ENCODE measurements at places on chromosomes 2 and 18.

DNA sequence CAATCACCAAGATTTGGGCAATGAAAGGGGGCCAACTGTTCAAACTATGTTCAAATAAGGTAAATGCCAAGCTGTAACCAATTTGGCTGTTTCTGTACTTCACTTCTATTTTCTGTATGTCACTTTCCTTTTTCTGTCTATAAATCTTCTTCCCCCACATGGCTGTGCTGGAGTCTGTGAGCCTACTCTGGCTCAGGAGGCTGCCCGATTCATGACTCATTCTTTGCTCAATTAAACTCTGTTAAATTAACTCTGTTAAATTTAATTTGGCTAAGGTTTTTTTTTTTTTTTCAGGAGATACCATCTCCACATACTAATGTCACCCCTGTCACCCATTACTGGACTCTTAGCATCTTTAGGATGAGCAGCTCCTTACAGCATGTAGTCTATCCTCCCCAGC lies 178.8 kb upstream of the TWIST2 start:
- no peak for DNase-seq

DNA sequence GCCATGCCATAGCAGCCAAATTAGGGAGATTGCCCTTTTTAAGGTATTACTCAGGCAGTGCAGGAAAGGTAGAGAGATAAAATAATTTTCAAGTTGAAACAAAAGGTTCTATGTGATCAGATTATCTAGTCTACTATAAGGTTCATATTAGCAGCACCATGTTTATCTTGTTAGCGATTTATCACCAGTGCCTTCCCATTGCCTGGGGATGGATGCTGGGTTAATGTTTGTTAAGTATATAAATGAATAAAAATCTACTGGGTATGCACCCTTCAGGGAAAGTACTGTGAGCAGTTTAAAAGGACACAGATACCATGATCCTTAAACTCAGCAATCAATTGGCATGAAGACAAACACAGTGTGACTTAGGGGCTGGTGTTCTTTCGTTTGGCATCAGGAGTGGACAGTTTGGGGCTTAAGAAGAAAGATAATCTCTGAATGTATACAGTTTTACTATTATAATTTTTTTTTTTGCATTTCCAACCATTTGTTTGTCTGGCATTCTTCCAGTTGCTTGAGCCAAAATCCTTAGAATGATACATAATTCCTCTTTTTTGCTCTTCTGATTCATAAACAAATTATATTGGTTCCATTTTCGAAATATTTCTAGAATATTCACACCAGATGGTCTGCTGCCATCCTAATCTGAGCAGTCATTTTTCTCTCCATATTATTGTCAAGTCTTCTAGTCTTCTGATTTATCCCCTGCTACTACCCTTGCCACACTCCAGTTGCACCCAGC lies 512.8 kb upstream of the SLC8A1 start:
- DNase-seq, result no peak

- DNase-seq, result no peak
These were observed 42.6 kb downstream of the CMPK2 start for GRCh38 chr2:6823111-6823510.

GRCh38 chr2:30643674-30644073 lies 163.6 kb downstream of the CAPN13 start:
- no peak for DNase-seq

GRCh38 chr2:152718909-152719645 lies 657 bp downstream of the ARL6IP6 start:
- DNase-seq, result peak; percentile 42

- peak; percentile 33 for DNase-seq
These were observed 6.7 kb downstream of the NPPC start for GRCh38 chr2:231919341-231920035.

DNA sequence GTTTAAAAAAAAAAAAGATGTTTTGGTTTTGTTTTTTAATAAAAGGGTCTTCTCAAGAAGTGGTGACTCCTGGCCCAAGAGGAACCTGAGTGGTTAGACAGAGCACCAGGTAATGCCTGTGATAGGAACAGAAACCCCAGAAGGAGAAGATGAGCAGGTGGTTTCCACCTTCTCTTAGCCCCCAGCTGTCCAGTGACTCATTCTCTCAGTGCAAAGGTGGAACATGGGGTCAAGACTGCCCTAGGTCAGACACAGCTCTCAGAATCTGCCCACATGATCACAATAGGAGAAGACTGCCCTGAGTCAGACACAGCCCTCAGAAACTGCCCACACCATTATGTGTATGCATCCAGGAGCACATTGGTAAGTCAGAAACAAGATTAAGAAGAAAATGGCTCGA lies 61.8 kb downstream of the TBC1D8 start:
- no peak for DNase-seq

DNA sequence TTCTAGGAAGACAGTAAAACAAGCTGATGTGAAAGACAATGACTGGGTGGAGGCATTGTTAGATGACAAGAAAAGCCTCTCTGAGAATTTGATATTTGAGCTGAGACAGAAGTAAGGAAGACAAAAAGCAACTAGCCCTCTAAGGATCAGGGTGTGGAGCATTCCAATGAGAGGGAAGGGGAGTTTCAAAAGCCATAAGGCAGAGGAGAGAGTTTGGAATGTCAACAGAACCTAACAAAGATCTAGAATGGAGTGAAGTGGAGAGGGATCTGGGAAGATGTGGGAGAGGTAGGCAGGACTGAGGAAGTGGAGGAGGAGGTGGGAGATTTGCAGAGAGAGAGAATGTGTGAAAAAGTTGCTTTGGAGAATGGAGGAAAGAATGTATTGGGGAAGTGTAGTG lies 17.3 kb upstream of the ASXL2 start:
- DNase-seq, result peak; percentile 34

DNA sequence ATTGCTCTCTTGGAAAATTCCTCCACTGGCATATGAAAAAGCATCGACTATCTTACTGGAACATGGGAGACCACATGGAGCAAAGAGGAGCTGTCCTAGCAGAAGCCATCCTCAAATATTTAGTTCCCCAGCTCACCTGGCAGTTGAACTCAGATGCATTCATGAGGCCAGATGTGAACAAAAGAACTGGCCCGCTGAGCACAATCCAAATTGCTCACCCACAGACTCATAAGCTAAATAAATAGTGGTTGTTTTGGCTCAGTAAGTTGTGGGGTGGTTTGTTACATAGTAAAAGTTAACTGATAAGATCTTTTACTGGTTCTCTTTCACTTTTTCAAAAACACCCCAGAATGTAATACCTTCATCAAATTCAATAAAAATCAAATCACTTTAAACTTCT lies 108.6 kb upstream of the CWC22 start:
- DNase-seq, result no peak

GRCh38 chr2:156456616-156457015 lies 20.4 kb downstream of the GPD2 start:
- no peak for DNase-seq

DNA sequence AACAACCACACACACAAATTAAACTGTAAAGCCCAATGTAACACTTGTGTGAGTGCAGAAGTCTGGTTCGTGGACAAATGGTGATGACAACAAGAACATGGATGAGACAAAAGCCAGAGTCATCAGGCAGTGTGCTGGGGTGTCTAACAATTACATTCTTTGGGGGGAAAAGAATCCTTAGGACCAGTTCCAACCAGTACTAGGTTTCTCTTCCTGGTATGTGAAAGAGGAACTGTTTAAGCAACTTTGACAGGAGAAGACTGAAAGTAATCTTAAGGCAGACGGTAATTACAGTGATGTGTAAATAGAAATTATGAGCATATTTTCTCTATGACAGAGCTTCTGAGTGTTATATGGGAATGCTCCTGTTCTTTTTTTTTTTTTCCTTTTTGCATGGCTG lies 133.4 kb downstream of the AFF3 start:
- no peak for DNase-seq

GRCh38 chr2:202703091-202703490 lies 68.3 kb downstream of the FAM117B start:
- DNase-seq, result no peak

DNA sequence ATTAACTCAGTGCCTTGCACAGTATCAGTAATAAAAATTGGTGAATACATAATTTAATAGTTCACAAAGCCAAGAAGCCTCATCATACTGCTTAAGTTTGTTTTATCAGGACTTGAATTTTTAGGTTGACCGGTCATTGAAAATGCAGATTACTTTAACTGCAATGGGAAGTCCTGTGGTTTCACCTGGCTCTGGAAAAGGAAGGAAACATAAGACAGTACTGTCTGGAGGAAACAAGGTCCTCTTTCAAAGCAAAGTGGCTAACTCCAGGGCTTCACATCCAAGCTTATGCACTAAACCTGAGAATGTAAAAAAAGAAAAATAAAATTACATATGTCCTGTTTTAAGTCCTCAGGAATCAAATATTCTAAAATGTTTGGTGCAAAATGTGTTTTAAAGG lies 119.7 kb downstream of the DLGAP1 start:
- peak; percentile 20 for DNase-seq

- DNase-seq, result no peak
These were observed 155.6 kb upstream of the DNMT3A start for GRCh38 chr2:25497229-25497917.

- no peak for DNase-seq
These were observed 256.7 kb upstream of the FN1 start for GRCh38 chr2:215692387-215693079.

DNA sequence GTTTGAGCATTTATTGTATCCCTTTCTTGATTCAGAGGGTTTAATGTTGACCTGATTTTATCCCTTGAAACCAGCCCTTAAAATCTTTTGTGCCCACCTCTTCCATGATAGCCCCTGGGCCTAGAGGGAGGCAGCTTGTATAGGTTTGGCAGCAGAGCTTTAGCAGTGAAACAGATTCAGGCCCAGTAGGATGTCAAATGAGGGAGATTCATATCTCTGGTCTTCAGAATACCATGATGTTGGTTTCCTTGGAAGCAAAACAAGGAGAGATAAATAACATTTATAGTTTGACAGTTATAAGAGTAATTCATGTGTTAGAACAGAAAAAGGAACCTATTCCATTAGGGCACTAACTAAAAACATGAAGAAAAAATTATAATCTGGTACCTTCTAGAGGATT lies 649.2 kb downstream of the METTL4 start:
- DNase-seq, result no peak

- peak; percentile 88 for DNase-seq
These were observed 345.7 kb downstream of the CYP26B1 start for GRCh38 chr2:71801969-71802368.

GRCh38 chr2:85263591-85263990 lies 64.2 kb downstream of the TGOLN2 start:
- DNase-seq, result peak; percentile 30

GRCh38 chr18:24827501-24827900 lies 367.1 kb downstream of the HRH4 start:
- DNase-seq, result no peak

- no peak for DNase-seq
These were observed 277.5 kb upstream of the DDX18 start for GRCh38 chr2:117537032-117537431.

- no peak for DNase-seq
These were observed 8.7 kb upstream of the CHMP1B start for GRCh38 chr18:11842562-11842961.

DNA sequence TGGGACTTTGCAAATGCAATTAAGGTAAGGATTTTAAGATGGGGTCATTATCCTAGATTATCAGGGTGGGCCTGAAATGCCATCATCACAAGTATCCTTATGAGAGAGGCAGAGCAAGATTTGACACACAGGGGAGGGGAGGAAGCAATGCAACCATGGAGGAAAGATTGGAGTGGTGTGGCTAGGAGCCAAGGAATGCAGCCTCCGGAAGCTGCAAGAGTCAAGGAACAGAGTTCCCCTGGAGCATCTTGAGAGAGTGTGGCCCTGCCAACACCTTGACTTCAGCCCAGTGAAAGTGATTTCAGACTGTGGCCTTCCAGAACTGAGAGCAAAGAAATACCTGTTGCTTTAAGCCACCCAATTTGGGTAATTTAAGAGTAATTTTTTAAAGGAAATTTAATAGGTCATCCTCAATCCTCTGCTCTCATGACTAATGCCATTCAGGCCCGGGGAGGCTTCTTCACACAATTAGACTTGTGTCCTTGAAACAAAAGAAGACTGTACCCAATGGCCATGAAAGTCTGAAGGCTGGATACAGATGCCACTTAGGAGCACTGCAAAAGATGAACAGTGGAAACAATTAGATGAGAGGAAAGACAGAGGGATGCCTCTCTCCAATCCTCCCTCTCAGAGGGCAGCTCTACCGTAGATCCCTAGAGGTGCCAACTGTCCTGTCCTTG lies 250.3 kb upstream of the ID2 start:
- DNase-seq, result no peak

DNA sequence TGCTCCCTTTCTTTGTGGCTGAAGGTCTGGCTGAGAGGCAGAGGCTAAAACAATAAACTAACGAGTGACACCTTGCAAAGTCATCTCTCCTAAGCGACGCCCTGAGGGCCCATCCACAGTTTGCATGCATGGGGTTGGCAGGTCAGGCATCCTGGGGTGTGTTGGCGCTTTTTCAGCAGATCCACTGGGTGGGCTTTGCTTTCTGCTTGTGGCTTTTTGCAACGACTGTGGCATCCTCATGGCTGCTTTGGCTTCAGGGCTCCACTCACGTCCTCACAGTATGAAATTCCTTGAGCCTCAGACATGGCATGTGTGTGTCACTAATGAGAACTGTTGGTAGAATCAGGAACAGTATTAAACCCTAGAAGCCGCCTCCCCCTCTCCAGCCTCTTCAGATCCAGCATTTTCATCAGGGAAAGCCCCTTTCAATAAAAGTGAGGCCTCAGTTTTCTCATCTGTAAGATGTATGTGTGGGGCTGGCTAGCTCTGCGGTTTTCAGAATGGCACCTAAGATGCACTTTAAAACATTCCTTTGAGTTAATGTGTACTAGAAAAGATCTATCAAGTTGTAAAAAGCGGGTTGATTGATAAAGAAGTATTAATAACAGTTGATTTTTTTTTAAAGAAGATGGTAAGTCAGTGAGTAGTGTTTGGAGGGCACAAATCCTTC lies 72.5 kb downstream of the SH3BP4 start:
- DNase-seq, result no peak

DNA sequence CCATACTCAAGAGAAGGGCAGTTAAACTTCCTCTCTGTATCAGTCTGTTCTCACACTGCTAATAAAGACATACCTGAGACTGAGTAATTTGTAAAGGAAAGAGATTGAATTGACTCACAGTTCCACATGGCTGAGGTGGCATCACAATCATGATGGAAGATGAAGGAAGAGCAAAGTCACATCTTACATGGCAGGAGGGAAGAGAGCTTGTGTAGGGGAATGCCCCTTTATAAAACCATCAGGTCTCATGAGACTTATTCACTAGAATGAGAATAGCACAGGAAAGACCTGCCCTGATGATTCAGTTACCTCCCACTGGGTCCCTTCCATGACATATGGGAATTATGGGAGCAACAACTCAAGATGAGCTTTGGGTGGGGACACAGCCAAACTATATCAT lies 1.4 kb upstream of the IL36B start:
- no peak for DNase-seq

GRCh38 chr2:20496076-20496872 lies 49.4 kb downstream of the RHOB start:
- no peak for DNase-seq

- no peak for DNase-seq
These were observed 38.7 kb downstream of the MTCL1 start for GRCh38 chr18:8744038-8744437.

All from H7 (cell line).